Stimulated activated CD8-positive, alpha-beta memory T cell treated with anti-CD3 and anti-CD28 coated beads, Interleukin-2, amount 100 ng/mL, for 1 hour (primary cell): ENCODE measurements at places on chromosomes 1 and 21.
A peak's percentile ranks its signal among the peaks of the same experiment; 100 is the strongest.

GRCh38 chr1:248924696-248925532 is 18.9 kb downstream of the PGBD2 start:
- peak; percentile 29 for DNase-seq

DNA sequence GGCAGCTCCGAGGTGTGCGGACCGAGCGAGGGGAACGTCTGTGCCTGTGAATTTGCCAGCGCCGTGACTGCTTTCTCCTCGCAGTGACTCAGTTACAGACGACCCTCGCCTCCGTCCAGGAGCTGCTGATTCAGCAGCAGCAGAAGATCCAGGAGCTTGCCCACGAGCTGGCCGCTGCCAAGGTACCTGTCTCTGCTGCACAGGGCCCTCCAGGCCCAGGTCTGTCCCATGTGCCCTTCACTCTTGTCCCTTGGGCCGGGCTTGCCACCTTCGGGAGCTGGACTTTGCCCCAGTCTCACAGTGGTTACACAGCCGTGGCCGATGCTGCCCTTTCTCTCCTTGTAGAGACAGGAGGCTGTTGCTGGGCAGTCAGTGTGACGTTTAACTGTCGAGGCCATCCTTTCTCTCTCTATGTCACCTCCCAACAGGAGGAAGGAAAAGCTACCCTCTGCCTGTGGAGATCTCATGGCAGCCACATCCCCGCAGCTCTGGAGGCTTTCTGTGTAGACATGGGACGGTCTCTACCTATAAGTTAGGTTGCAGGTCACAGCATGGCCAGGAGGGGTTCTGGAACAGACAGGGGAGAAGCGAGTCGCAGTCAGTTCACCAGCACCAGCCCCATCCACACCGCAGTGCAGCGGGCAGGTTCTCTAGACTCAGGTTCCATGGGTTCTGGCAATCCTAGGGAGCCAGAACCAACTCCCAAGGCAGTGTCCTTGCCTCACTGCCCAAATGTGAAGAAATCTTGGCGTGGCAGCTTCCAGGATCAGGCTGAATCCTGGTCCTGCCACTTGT is 149.7 kb downstream of the PEX14 start:
- DNase-seq = no peak

- no peak for DNase-seq
These were observed 78.2 kb upstream of the SDC3 start for GRCh38 chr1:30986755-30987154.

GRCh38 chr1:69947837-69948236 is 257.5 kb downstream of the LRRC40 start:
- no peak for DNase-seq

GRCh38 chr1:175120511-175120910 is 52.9 kb downstream of the TNN start:
- no peak for DNase-seq

GRCh38 chr1:94796266-94796665 is 23.9 kb upstream of the SLC44A3 start:
- DNase-seq = no peak

GRCh38 chr1:42453386-42453785 is 2.4 kb downstream of the ZMYND12 start:
- no peak for DNase-seq
